LHCN-M2 (cell line): ENCODE measurements at places on chromosomes 5 and 9. TPM values are rescaled to one million over a fixed set of nuclear protein-coding genes. Genes with fewer than 3 reads are reported as not detected.

Gene PTGS1
- 1.7 TPM in 2 replicates for total RNA-seq

- no peak for DNase-seq
Measured at GRCh38 chr5:174832811-174833210, 108.4 kb downstream of the MSX2 start.

DNA sequence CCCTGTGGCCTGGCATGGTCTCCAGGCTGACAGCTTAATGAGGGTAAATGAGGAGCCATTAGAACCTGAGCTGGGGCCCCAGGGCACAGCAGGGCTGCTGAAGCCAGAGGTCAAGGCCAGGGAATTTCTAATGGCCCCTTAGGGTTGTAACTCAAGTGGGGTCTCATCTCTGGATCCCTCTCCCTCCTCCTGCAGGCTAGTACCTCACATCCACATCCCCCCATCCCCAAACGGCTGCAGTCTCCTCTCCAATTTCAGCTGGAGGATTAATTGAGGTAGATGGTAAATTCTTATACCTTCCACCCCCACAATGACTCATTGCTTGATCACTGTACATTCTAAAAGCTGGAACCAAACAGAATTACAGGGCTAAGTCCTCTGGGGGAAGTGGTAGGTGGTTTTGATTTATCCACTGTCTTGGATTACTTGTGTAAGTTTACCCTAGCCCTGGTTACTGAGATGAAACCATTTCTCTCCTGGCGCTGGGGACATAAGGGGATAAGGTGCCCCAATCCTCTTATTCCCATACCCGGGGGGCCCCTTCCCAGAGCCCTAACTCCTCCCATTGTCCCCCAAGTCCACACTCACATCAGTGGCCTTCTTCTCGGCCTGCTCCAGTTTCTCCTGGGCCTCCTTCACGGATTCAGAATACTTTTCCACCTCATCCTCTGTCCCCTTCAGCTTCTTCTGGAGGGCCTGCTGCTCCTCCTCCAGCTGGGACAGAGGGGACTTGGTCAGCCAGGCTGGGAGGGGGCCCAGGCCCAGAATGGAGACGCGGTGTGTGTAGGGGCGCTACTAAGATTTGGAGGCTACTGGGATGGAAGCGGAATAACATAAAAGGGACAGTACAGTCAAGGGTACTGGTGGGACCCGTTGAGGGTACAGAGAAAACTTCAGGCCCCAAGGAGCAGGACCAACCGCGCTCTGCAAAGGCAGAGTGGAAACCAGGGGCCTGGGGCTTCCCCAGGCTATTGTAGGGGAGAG, 875 bp downstream of the TPM2 start:
- peak; percentile 91 for DNase-seq

Gene LCP2
- not detected in 2 replicates for total RNA-seq

- no peak for DNase-seq
Measured at GRCh38 chr9:128484686-128485413, 19.7 kb upstream of the GLE1 start.

Gene IFNA1
- not detected in 2 replicates for total RNA-seq

Gene ADAMTS12
- total RNA-seq: 8.2 and 11.6 TPM in 2 replicates

- DNase-seq: no peak
Measured at GRCh38 chr5:108101130-108101529, 280.8 kb downstream of the FBXL17 start.

- no peak for DNase-seq
Measured at GRCh38 chr9:130893341-130894101, 3.1 kb downstream of the QRFP start.

Gene BRIX1
- 48.4 and 52.9 TPM in 2 replicates for total RNA-seq

- DNase-seq: peak; percentile 95
Measured at GRCh38 chr5:172443441-172444109, 10.8 kb downstream of the SH3PXD2B start.

- DNase-seq: no peak
Measured at GRCh38 chr5:106185661-106186081, 1485.1 kb downstream of the EFNA5 start.

- no peak for DNase-seq
Measured at GRCh38 chr5:176653401-176654385, 6.4 kb downstream of the TSPAN17 start.

- DNase-seq: no peak
Measured at GRCh38 chr5:10746711-10747110, 14.3 kb downstream of the DAP start.

DNA sequence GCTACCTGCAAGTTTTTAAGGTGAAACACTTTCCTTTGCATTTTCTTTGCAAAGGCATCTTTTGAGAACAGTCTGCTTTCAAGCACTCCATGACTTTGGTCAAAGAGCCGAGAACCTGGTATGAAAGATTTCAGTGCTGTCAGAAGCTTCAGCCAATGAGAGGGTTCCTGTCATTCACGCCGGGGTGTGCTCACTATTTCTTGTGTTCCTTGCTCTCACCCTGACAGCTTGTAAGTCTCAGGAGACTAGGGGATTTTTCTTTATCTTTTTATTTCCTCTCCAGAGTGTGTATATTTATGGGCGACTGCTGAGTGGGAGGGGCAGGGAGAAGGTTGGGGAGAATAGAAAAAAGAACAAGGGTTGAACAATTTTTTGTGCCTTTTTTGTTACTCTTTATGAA, 334.0 kb downstream of the PSAT1 start:
- DNase-seq: no peak

- DNase-seq: no peak
Measured at GRCh38 chr5:16140417-16140816, 39.2 kb downstream of the MARCHF11 start.

DNA sequence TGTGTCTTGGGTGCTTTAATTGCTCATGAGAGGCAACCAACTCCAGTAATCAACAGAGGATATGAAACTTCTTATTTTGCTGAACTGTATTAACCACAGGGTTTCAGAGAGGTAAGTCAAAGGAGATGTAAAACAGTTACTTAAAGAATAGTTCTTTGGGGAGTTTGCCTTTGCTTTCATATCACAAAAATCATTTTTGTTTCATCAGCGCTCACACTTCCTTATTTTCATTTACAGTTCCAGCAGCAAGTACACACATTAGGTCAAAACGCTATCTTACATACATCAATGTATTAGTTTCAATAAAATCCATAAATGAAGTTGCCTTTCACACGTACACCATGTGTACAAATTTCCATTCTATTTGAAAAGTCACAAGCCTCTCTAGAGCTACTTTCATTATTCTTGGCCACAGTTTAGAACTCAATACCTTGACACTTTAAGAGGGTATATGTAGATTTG, 50.1 kb downstream of the ST8SIA4 start:
- DNase-seq: no peak

Gene BAAT
- total RNA-seq: 0.06 TPM in 1 of 2 replicates, not detected in the other

Gene CTXN3
- total RNA-seq: not detected in 2 replicates
